T-helper 22 cell (primary cell): ENCODE measurements at places on chromosomes 6 and 20.

- DNase-seq = no peak
Observed at GRCh38 chr6:49565855-49566254, 15.4 kb downstream of the C6orf141 start.

GRCh38 chr20:62832951-62833391, 16.1 kb downstream of the COL9A3 start:
- DNase-seq = no peak

DNA sequence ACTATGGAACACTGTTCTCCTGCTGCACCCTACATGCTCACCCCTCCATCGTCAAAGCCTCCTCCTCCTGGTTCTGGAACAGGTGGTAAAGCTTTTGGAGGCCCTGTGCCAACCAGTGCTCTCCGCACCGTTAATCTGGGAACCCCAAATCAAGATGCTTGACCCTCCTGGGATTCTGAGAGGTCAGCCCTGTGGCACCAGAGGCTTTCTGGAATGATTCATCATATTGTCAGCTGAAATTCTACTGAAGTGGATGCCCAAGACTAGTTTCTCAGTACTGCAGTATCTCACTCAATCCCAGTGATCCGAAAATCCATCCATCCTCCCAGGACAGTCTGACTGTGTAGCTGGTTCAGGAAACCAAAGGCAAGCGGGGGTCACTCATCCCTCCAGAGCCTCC, 92.7 kb downstream of the TRERF1 start:
- DNase-seq = no peak

GRCh38 chr20:42775866-42776265, 413.8 kb downstream of the PTPRT start:
- no peak for DNase-seq

DNA sequence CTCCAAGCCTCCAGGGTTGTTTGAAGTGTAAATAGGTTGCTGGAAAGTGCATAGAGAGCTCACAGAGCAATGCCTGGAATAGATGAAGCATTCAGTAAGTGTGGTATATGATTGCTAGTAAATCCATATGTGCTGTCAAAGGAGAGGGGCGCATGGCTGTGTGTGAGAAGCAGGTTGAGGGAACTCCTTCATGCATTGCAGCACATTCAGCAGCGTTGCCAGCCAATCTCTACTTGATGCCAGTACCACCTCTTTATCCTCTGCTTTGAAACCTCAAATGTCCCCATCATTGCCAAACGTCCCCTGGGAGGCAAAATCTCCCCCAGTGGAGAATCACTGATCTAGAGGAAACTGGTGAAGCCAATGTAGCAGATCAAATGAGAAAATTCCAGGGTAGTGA, 82.7 kb upstream of the RALGAPA2 start:
- no peak for DNase-seq

- no peak for DNase-seq
Observed at GRCh38 chr6:91117550-91117949, 530.7 kb upstream of the MAP3K7 start.

DNA sequence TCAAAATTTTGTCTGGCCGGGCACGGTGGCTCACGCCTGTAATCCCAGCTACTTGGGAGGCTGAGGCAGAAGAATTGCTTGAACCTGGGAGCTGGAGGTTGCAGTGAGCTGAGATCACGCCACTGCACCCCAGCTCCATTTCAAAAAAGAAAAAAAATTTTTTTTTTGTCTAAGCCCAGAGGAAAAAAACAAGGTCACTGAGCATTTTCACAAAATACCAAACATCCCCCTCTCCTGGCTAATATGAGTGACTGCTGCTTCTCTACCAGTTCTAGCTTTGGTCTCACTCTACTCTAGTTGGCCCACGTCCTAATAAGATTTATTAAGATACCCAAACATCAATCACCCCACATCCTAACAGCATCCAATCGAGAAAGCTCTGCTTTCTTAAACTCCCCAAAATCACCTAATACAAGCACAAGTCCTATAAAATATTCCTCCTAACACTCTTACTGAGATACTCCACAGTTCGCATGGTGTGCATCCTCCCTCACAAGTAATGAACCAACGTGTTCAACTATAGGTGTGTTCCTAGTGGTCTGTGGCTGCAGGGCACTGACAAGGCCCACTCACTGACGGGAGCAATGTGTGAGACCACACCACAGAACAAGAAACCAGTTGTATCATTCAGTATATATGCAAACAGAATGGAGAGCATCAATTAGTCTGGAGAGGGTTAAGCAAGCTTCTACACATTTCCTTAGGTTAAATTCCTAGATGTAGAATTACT, 64.2 kb downstream of the FKBP5 start:
- no peak for DNase-seq

- DNase-seq = no peak
Observed at GRCh38 chr20:36855241-36855657, 20.7 kb upstream of the TLDC2 start.

DNA sequence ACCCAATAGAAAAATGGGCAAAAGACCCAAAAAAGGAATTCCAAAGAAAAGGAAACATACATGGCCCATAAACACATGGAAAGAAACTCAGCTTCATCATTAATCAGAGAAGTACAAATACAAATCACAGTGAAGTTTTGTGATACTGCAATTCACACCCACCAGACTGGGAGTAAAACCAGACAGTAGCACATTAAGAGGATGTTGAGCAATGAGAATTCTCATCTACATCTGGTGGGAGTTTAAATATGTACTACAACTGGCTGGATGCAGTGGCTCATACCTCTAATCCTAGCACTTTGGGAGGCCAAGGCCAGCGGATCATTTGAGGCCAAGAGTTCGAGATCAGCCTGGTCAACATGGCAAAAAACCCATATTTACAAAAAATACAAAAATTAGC, 125.7 kb upstream of the PHACTR1 start:
- no peak for DNase-seq

DNA sequence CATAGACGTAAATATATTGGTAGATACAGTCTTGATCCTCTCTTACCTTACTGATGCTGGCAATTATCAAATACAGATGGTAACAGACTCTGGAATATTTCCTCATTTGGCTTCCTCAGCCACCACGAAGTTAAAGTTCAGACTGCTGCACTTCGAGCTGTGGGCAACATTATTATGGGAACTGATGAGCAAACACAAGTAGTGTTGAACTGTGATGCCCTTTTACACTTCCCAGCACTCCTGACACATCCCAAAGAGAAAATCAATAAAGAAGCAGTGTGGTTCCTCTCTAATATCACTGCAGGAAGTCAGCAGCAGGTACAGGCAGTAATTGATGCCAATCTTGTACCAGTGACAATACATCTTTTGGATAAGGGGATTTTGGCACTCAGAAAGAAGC, 162.7 kb upstream of the NT5E start:
- no peak for DNase-seq

DNA sequence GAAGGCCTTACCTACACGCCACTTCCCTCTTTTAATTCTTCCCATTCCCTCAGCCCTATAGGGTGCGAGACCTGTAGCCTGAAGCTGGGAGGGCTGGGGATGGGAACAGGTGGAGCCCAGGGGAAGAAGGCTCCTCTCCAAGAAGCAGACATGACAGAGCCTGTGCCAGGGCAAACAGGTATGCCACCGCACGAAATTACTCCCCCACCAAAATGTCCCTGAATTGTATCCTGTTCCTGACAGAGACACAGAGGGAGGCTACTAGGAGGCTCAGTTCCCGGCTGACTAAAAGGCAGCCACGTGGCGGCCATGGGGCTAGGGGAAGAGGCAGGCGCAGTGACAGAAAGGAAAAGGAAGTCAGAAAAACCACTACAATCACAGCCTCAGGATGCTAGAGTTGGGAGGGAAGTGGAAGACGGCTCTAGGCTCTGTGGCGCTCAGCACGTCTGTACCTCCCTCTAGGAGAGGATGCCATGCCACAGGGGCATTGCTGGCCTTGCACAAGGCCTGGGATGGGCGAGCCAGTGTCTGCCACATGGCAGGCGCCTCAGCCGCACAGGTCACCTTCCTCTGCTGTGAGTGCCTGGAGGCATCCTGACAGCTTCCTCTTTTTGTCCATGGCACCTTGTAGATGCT, 27.7 kb downstream of the TFEB start:
- DNase-seq = peak; percentile 19

DNA sequence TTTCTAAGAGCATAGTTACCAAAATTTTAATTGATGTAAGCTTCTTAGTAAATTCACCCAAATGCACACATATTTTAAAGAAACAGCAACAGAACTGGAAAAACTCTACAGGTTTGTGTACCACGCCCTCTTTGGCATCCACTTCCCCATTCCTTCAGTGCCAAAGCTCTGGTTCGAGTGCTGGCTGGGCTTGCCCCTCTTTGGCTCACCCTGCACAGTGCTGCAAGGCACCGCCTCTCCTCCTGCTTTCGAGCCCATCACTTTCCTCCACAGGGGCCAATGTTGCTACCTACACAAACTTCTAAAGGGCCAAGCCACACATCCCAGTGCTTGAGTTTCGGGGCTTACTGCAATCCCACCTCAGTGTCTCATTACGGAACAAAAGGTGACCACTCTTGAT, 9.6 kb downstream of the LRP11 start:
- no peak for DNase-seq

DNA sequence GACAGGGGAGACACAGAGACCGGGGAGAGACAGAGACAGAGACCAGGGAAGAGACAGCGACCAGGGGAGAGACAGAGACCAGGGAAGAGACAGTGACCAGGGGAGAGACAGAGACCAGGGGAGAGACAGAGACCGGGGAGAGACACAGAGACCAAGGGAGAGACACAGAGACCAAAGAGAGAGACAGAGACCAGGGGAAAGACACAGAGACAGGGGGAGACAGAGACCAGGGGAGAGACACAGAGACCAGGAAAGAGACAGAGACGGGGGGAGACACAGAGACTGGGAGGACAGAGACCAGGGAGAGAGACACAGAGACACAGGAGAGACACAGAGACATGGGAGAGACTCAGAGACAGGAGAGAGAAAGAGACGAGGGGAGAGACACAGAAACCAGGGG, 43.9 kb downstream of the YTHDF1 start:
- no peak for DNase-seq

GRCh38 chr20:40457404-40457803, 231.6 kb downstream of the MAFB start:
- DNase-seq = no peak

DNA sequence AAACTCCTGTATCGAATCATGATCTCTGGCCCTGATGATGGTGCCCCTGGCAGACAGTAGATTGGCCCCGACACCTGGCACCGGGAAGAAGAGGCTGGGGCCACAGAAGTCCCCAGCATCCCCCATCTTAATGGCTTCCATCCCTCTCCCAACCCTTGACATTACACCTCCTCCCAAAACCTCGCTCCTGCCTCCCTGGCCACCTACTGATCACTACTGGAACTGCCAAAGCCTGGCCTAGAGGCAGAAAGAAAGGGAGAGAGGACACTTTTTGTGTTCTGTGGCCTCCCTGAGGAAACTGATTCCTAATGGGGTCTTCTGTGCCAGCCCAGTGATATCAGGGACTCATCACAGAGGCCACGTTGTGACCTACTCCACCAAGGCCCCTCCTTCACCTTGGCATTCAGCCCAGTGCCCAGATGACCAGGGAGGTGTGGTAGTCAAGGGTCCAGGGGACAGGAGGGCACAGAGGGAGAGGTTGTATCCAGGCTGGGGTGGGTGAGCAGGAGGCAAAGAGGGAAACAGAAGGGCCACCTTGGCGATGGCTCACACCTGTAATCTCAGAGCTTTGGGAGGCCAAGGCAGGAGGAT, 6.1 kb downstream of the C20orf173 start:
- no peak for DNase-seq

- no peak for DNase-seq
Observed at GRCh38 chr6:44100088-44100550, 27.1 kb downstream of the MRPL14 start.

GRCh38 chr6:34218691-34219090, 18.0 kb upstream of the HMGA1 start:
- DNase-seq = no peak

GRCh38 chr20:49758781-49759180, 45.1 kb upstream of the B4GALT5 start:
- DNase-seq = no peak

DNA sequence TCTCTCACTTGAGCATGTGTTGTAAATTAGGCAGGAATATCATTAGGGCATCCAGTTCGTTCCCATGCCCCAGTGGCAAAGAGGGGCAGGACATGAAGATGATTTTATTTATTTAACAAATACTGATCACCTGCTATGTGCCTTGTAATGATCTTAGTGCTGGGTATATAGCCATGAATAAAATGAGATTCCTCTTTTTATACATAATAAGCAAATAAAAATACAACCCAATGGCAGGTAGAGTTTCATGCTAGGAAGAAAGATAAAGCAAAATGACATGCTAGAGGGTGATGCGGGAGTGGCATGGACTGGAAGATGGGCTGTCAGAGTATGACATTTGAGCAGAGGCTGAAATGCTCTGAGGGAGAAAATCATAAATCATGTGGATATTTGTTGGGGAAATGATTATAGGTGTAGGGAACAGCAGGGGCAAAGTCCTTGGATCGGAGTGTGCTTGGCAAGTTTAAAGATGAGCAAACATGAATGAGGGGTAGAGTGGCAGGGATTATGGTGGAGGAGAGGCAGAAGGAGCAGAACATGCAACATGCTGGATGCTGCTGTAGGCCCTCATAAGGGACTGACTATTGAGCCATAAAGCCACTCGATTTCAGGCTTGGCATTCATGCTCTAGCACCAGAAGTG, 342.1 kb downstream of the PLCB1 start:
- DNase-seq = no peak

DNA sequence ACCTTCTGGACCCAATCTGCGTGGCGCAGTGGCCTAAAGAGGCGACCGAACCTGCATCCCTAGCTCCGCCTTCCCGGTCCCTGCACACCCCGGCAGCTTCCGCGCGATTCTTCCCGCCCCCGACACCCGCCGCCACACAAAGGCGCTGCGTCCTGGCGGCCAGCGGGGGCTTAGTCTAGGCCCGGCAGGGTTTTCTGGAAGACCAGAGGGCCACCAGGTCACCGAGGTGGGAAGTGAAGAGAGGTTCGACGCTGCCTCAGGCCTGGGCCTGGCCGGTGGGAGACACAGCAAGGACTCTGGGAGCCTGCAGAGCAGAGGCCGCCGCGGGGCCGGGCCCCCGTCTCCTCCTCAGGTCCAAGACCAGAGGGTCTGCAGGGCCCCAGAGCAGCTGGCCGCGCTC, 154.9 kb downstream of the OR2B2 start:
- DNase-seq = peak; percentile 27

GRCh38 chr20:58389324-58389967, 417 bp downstream of the VAPB start:
- no peak for DNase-seq

- no peak for DNase-seq
Observed at GRCh38 chr6:154567695-154568220, 57.3 kb upstream of the CNKSR3 start.

DNA sequence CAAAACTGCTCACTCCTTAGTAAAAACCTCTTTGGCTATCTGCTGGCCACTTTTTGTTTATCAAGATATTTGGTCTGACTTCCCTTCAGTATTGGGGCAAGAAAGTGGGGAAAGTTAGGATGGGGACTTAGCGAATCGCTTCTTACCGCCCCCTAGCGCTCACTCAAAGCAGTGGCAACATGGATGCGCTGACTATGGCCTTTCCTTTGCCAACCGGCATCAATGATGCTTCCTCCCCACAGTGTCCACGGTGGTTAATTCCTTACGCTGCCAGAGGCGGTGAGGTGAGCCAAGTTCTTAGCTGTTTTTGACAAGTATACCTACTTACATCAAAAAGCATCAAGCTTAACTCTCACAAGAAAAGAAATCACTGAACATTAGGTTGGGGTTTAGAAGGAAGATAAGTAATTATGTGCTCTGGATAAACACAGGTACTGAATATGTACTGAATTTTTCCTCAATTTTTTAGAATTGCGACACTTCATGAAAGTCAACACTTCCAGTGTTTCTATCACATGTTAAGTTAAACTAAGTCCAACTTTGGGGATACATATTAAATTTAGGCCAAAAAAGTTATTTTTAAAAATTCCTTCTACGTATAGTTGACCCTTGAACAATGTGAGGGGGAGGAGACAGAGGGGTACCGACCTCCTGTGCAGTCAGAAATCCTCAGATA, 86.7 kb downstream of the GMDS start:
- no peak for DNase-seq
